ENCODE measurements at places on chromosomes 16 and 17. TPM values are rescaled to one million over a fixed set of nuclear protein-coding genes. Genes with fewer than 3 reads are reported as not detected.

The SMIM22 gene
- total RNA-seq: not detected

The CCL5 gene
- not detected for total RNA-seq

The FNDC8 gene
- not detected for total RNA-seq

The ADORA2B gene
- 8.9 TPM for total RNA-seq

- no peak for DNase-seq
These were observed 585 bp downstream of the MLKL start for GRCh38 chr16:74700116-74700437.

DNA sequence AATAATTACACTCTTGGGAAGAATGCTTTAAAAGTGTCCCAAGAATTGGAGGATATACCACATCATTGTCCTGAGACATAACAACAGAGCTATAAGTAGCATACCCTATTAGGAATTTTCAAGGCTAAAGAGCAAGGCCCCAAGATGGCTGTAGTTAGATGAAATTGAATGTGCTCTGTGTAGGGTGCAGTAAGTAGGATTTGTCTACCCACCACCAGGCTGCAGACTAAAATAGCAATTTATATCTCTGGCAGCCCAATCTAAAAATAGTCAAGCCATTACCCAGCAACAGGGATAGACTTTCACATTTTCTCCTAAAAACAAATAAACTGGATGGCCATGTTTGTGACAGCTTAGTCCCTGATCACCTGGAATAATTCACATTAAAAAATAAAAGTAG lies 5.6 kb downstream of the MMD start:
- DNase-seq: no peak

- DNase-seq: no peak
These were observed 55.2 kb downstream of the CDH11 start for GRCh38 chr16:65066651-65067050.

DNA sequence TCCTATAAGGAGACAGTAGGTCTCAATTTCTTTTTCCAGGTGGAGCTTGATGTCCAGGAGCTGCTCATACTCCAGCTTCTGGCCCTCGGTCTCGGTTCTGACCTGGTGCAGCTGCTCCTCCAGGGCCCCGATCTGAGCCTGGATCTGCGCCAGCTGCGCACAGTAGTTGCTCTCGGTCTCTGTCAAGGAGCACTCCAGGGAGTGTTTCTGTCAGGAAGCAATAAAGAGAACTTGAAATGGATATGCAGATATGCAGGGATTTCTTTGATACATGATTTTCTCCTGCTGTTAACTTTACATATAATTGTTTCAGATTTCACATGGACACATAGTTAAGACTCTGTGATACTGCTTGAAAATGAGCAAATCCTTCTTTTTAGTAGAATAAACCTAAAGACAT lies 4.7 kb downstream of the KRT25 start:
- no peak for DNase-seq

DNA sequence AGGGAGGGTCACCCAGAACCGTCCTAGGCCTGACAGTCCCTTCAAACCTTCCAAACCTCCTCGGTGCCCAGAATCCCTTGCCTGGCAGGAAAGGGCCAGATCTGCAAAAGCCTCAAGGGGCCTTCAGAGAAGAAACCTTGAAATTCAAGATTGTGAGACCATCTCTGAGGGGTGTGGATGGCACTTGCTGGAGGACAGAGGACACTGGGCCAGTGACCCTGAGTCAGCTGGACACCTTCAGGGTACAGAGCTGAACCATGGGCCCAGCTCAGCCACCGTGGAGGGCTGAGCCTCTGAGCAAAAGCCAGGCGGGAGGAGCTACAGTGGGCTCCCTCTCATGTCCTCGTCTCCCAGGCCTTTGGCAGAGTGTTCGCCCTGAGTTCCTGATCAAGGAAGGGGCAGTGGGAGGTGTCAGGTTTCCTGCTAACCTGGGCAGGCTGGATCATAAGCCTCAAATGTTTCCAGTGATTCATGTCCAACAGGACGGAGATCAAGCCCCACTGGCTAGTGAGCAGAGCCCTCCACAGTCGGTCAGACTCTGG lies 3.0 kb downstream of the PDILT start:
- DNase-seq: no peak

- no peak for DNase-seq
These were observed 124.9 kb upstream of the CORO6 start for GRCh38 chr17:29747660-29748059.

DNA sequence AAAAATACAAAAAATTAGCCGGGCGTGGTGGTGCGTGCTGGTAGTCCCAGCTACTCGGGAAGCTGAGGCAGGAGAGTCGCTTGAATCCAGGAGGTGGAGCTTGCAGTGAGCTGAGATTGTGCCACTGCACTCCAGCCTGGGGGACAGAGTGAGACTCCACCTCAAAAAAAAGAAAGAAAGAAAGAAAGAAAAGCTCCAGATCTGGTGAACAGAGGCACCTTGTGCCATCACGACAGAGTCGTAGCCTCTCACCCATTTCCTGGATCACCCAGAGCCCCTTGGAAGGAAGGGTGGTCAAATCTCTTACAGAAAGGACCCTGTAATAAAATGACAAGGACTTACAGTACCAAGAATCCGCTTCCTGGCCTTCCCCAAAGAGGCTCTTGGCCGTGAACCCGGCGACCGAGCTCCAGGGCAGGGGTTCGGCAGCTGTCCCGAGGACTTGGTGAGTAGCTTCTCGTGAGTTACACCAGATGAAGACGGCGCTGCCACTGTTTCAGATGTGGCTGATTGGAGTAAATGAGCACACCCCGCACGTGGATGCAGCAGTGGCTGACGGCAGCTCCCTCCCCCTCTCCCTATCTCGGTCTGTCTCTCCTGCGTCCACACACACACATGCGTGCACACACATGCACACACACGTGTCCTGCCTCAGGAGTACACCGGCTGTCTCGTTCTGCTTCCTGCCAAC lies 13.5 kb downstream of the LGALS3BP start:
- no peak for DNase-seq

DNA sequence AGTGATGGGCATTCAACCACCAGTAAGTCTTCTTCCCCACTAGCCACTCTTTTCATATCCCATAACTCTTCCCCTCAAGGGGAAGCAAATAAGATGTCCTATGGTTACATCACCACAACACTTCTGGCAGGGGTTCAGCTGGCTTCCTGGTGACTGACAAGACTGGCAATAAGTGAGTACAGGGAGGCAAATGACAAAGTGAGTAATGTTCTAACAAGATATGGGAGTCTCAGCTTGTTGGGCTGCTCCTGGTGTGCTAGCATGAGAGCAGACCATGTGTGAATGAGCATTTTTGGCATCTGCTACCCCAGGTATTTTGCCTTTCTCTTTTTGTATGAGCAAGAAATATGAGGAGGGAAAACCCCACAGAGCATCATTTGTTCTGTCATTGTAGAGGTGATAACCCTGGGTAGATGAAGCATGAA lies 9.9 kb downstream of the TMIGD1 start:
- DNase-seq: no peak

- DNase-seq: no peak
These were observed 65.1 kb upstream of the TNRC6C start for GRCh38 chr17:77893144-77894044.

DNA sequence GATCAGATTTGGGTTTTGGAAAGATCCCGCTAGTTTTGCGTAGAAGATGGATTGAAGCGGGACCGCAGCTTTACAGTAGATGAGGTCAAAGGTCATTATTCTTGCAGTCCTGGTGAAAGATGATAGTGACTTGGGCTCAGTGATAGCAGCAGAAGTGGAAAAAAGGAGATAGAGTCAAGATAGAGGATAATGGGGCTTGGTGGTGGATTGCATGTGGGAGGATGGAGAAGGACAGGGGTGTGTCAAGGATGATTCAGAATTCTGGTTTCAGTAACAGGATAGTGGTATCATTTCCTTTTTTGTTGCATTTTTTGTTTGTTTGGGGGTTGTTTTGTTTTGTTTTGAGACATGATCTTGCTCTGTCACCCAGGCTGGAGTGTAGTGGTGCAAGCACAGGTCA lies 28.7 kb downstream of the CHD9NB start:
- DNase-seq: no peak

Measured in osteocyte (in vitro differentiated cells).